ENCODE measurements at places on chromosomes 2 and 18. TPM values are rescaled to one million over a fixed set of nuclear protein-coding genes. Genes with fewer than 3 reads are reported as not detected.

GRCh38 chr2:148770047-148770446 lies 105.0 kb upstream of the KIF5C start:
- no peak for DNase-seq

The DOK1 gene
- 38.3 TPM for total RNA-seq

- no peak for DNase-seq
Measured at GRCh38 chr18:80233899-80234298, 13.4 kb downstream of the PARD6G start.

- no peak for DNase-seq
Measured at GRCh38 chr18:56709463-56709862, 58.3 kb downstream of the WDR7 start.

- DNase-seq = no peak
Measured at GRCh38 chr2:70461981-70462876, 91.4 kb downstream of the TGFA start.

DNA sequence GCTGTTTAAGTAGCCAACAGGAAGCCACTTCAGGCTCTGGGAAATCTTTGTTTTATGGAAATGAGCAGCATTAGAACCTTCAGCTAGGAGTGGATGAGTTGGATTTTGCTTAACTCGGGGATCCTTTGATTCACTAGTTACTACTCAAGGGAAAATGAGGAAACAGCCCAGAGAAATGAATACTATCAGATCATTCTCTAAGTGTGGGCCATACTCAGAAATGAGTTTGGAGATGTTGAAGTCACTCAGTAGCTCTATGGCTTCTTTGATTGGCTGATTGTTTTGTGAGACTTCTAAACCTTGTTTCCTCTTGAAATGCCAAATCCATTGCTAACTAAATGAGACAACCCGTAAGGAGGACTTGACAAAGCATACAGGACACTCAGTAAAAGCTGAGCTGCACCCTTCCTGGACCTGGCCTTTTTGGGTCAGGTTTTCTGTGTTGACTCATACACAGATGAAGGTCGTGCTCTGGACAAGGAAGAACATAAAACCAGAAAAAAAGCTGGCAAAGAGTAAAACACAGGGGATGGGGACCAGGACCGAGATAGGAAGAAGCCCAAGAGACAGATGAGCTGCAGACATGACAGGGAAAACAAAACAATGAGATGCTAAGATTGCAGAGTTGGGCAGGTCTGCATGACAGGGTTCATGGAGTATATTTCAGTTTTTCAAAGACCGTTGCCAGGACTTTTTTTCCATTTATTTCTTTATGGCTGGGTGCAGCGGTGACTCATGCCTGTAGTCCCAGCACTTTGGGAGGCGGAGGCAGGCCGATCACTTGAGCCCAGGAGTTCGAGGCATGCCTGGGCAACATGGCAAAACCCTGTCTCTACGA lies 41.6 kb downstream of the INO80C start:
- no peak for DNase-seq

GRCh38 chr18:79426376-79427300 lies 30.9 kb downstream of the NFATC1 start:
- no peak for DNase-seq

The CCDC74A gene
- 4.9 TPM for total RNA-seq

The OST4 gene
- 302 TPM for total RNA-seq

DNA sequence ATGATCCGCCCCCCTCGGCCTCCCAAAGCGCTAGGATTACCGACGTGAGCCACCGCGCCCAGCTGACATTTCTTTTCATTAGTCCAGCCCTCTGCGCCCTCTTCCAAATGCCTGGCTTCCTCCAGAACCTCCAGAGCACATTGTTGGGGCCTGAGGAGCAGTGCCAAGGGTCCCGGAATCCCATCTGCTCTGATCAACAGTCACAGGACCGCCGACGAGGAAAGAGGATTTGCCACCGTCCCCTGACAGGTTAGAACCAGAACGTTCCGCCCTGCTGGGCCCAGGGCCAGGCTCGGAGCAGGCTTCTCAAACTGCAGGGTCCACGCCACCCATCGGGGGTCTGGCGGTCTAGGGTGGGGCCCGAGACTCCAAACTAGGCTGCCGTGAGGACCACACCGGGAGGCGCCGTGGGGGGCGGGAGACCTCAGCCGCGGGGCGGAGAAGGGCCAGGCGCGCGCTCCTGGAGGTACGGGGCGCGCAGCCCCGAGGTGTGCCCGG lies 36.9 kb upstream of the ITM2C start:
- no peak for DNase-seq

DNA sequence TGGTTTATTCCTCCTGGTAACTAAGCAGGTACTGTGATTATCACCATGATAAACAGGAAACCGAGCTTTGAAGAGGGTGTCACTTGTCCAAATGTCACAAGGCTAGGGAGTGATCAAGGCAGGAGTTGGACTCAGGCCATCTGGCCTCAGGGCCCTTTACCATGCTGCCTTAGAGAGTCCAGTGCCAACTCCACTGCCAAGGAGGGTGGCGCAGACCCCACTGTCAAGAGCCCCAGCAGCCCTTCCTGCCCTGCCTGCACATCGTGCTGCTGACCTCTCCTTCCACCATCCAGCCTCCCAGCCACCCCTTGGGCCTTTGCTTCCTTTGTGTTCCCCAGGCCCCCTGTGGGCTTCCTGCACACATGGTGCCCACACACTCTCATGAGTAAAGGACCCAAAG lies 48.3 kb downstream of the TNS1 start:
- DNase-seq = peak; percentile 6

GRCh38 chr2:165219481-165219880 lies 15.6 kb upstream of the SCN3A start:
- DNase-seq = no peak

DNA sequence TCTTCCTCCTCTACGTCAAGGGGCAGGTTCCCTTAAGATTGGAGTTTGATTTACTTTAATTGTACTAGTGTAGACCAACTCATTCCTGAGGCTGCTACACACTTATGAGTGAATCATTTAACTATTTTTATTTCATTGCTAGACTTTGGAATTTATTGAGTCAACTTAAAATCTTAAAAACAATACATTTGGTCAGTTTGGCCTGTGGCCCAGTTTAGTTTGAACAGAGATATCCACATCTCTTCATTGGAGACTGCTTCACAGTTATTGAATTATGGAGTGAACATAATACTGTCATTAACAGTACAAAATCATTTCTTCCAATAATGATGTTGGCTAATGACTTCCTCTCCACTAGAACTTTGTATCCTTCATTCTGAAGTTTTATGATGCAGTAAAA lies 34.5 kb upstream of the STPG4 start:
- DNase-seq = no peak

DNA sequence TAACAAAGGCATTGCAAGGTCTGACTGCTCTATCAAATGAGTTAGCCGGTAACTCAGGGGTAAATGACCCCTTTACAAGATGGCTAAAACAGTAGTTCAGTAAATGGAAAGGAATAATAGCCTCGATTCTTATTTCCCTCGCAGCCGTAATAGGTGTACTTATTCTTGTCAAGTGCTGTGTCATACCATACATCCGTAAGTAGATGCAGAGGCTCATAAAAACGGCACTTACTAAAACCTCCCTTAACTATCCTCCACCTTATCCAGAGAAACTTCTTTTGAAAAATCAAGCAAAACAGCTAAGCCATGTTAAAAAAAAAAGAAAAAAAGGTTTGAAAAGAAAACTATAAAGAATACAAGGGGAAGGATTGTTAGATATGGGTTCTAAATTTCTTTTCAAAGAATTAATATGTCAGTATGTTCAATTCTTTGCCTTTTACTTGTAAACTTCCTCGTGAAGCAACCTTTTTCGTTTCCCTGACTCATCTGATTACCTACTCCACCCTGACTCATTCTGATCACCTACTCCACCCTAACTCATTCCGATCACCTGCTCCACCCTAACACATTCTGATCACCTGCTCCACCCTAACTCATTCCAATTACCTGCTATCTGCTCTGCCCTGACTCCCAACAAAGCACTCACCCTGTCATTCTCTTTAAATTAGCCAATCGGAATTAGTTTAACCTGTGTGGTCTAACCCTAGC lies 127.5 kb downstream of the SPAG16 start:
- DNase-seq = no peak

GRCh38 chr2:33130544-33130943 lies 183.8 kb downstream of the LTBP1 start:
- DNase-seq = no peak

DNA sequence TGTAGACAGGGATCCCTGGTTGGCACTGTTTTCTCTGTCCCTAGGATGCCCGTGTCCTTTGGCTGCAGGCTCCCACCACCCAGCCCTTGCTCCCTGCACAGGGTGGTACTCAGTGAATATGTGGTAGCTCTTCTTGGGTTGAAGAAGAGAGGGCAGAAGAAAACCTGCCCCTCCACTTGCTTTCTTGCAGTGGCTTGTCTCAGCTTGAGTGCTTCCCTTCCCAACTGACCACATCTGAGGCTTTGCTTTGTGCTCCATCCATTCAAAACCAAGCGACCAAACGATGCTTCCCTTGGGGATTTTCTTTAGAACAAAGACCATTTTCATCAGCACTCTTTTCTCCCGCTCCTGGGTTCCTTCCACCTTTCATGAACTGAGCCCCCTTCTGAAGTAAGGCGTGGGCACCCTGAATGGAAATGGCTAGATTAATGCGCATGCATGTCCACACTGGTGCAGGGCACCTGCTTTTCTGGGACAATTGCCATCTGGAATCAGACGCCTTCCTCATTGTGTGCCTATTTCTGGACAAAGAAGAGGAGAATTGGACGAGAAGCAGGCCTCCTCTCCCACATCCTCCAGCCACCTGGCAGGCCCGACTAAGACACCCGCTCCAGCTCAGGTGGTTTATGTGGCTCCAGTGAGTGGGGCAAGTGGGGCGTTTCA lies 59.1 kb downstream of the ARL4C start:
- DNase-seq = no peak

DNA sequence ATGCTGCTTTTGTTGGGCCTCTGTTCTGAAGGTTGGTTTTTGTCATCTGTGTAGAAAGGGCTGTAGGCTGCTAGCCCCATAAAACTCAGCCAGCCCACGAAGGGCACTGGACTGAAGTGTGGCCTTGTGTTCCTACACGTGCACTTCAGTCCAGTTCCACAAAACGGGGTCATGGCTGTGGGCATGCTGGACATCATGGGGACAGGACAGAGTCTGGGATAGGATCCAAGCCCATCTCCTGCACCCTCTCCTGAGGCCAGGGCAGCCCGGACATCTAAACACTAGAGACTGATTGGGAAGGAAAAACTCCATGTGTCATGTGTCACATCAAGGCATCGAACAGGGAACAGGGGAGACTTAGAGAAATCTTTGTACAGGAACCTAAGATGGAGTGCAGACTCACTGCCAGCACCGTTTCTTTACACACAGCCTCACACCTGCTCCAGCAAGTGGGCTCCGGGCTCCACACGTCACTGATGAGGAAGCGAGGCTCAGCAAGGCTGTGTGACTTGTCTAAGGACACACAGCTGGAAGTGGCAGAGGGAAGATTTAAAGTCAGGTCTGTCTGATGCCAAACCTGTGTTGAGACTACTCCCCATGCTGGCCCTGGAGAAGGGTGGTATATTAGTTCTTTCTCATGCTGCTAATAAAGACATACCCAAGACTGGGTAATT lies 74.8 kb upstream of the BCL2L11 start:
- no peak for DNase-seq
